D721Med (cell line): ENCODE measurements at places on chromosomes 16 and 17.

DNA sequence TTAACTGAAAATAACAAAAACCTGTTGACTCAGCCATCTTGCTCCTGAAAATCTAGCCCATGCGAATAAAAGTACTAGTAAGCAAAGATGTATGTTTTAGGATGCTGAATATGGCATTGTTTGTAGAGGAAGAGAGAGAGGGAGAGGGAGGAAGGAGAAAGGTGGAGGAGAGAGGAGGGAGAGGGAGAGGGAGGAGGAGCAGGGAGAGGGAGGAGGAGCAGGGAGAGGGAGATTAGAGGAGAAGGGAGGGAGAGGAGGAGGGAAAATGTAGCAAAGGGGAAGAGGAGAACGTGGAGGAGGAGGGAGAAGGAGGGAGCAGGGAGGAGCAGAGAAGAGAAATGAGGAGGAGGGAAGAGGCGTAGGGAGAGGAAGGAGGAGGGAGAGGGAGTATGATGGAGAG, 324.5 kb upstream of the EEF2KMT start:
- no peak for DNase-seq

- no peak for DNase-seq
These were observed 51.7 kb upstream of the MTSS2 start for GRCh38 chr16:70737377-70738082.

- no peak for DNase-seq
These were observed 1.2 kb downstream of the MMP2 start for GRCh38 chr16:55480228-55480655.

DNA sequence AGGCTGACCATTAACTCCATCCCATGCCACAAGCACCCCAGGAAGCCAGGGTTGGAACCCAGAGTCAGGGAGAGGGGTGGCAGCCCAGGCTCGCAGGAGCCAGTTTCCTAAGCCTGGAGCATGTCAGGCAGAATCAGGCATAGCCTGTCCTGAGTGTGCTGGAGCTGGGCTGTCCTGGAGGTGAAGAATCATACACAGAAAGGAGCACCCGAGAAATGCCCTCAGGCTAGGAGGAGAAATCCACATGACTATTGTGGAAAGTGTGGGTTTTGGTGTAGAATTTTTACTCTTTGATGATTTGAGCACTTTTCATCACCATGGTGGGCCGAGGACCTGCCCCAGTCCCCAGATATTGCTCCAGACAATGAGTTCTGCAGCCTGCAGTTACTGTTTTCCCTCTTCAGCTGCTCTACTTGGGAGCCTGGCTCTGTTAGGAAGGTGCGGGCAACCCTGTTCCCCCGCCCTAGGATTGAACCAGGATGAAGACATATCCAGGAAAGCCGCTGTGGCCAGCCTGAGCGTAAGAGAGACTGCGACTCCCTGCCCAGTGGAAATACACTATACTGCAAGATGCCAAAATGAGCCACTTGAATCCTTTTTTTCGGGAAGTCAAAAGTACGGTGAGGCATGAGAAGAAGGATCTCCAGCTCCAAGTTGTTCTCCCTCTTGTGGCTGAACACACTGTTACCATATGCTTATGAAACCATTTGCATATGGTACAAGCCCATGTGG, 29.0 kb upstream of the HEATR6 start:
- no peak for DNase-seq

GRCh38 chr16:34054969-34055368, 595.6 kb downstream of the TP53TG3F start:
- no peak for DNase-seq

DNA sequence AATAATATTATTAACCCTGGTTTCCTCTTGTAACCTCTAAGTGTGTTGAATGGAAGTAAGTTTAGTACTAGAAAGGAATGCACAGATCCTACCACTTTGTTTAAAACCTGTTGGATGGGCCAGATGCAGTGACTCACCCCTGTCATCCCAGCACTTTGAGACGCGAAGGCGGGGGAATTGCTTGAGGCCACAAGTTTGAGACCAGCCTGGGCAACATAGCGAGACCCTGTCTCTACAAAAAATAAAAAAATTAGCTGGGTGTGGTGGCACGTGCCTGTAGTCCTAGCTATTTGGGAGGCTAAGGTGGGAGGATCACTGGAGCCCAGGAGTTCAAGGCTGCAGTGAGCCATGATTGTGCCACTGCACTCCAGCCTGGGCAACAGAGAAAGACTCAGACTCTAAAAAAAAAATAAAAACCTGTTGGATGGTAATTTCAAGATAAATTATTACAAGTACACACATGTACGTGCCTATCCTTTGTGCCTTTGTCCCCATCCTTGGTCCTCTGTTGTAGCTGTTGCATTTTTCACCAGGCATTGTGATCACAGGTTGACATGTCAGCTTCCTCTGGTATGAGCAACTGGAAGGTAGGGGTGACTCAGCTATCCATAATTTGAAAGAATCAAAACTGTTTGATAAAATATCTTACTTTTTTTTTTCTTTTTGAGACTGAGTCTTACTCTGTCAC, 30.7 kb upstream of the METTL9 start:
- no peak for DNase-seq

- no peak for DNase-seq
These were observed 177.4 kb upstream of the GSE1 start for GRCh38 chr16:85435700-85436099.

DNA sequence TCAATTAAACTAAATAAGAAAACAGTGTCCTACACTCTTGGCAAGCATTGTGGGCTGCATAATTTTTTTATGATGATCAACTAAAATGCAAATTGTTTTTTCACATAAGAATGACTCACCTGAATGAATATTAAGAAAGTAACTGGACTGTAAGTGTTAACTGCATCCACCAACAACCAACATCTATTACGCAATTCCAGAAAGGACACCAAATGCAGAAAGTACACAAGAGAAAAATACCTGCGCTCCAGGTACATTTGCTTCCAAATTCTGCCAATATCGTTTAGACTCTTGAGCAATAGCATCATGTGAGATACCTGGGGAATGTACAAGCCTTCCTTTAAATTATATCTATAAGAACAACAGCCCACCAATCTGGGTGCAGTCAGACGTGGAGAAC, 19.8 kb upstream of the TXNDC11 start:
- DNase-seq = no peak

- peak; percentile 77 for DNase-seq
These were observed 786 bp upstream of the CACNA1G start for GRCh38 chr17:50559674-50560184.

- DNase-seq = no peak
These were observed 38.5 kb downstream of the CHD9 start for GRCh38 chr16:53093162-53093744.

DNA sequence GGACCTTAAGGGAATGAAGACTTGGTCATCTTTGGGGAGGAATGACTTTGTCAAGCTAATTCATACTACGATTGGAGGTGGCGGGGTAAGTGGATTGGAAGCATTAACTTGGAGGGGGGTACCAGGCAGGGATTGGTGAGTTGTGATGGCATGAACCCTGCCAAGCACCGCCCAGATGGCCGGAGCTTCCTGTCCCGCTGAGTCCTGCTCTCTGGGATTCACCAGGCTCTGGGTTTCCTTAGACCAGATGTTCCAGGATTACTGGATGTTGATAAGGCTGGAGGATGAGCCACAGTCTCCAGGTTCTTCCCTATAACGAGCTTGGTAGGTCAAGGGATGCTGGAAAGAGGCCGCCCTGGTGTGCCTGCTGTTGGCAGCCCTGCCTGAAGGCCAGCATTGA, 154.9 kb downstream of the SDK2 start:
- DNase-seq = no peak

GRCh38 chr16:30559690-30560089, 1.5 kb upstream of the ZNF764 start:
- no peak for DNase-seq
